ENCODE measurements at places on chromosomes 5 and 9. TPM values are rescaled to one million over a fixed set of nuclear protein-coding genes. Genes with fewer than 3 reads are reported as not detected.

The TAF11L5 gene
- total RNA-seq: not detected

The DAPK1 gene
- 16.3 TPM for total RNA-seq

The CCL19 gene
- total RNA-seq: not detected

The SLC36A2 gene
- total RNA-seq: not detected

The PHF24 gene
- 0.07 TPM for total RNA-seq

The WNT8A gene
- total RNA-seq: not detected

The TXNDC8 gene
- total RNA-seq: not detected

The NEUROG1 gene
- total RNA-seq: not detected

The TBC1D13 gene
- total RNA-seq: 3.9 TPM

The CLTB gene
- total RNA-seq: 70.3 TPM

The NXNL2 gene
- 6.9 TPM for total RNA-seq

The NR5A1 gene
- not detected for total RNA-seq

The FOXD4L4 gene
- total RNA-seq: not detected

The GIN1 gene
- total RNA-seq: 1.4 TPM

The PCDHGC3 gene
- 15.4 TPM for total RNA-seq

The DAB2IP gene
- total RNA-seq: 1.8 TPM

The SLC22A4 gene
- total RNA-seq: 5.2 TPM

The IFNE gene
- total RNA-seq: not detected

The C1QTNF2 gene
- not detected for total RNA-seq

The NHP2 gene
- 352 TPM for total RNA-seq

The KIF27 gene
- 0.67 TPM for total RNA-seq

The CNTFR gene
- total RNA-seq: not detected

The GRXCR2 gene
- not detected for total RNA-seq

The GFI1B gene
- total RNA-seq: not detected

The IFNK gene
- total RNA-seq: not detected

The ARL14EPL gene
- total RNA-seq: not detected

The C5orf52 gene
- total RNA-seq: not detected

The C6 gene
- 1.2 TPM for total RNA-seq

The CYSRT1 gene
- total RNA-seq: 12.7 TPM

The MPDZ gene
- total RNA-seq: 15.5 TPM
